ENCODE measurements at places on chromosomes 1 and 21. TPM values are rescaled to one million over a fixed set of nuclear protein-coding genes. Genes with fewer than 3 reads are reported as not detected.
A peak's percentile ranks its signal among the peaks of the same experiment; 100 is the strongest.

GRCh38 chr1:160756849-160757201 lies 17.8 kb downstream of the SLAMF7 start:
- no peak for DNase-seq

- no peak for DNase-seq
These were observed 2.9 kb upstream of the LRP8 start for GRCh38 chr1:53330819-53331218.

DNA sequence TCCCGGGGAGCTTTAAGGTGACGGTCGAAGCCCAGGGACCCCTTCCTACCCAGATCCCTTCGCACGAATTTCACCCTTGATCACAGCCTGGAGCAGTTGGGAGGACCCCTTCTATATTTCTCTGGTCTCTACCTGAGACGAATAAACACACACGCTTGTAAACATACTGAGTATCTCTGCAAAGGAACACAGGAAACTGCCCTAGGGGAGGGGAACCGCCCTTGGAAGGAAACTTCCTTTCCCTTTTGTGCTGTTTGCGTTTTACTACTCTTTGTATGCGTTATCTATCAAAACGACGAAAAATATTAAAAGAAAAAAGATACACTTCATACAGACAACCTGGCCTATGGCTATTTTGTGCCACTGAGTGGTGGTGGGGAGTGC lies 750 bp downstream of the NECAP2 start:
- DNase-seq = peak; percentile 35

DNA sequence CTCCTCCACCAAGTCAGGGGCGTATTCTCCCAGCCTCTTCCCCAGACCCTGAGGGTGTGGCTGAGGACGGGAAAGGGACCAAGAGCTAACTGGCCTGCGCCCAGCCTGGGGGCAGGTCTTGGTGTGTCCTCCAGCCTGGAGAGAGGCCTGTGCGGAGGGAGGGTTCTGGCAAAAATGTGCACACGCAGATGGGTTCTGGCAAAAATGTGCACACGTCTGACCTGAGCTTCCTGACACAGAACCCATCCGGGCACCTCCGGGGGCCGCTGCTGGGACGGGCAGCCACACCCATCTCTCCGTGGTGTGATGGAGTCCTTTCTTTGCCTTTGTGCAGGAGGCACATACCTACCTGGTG lies 23.1 kb upstream of the PKP1 start:
- no peak for DNase-seq

DNA sequence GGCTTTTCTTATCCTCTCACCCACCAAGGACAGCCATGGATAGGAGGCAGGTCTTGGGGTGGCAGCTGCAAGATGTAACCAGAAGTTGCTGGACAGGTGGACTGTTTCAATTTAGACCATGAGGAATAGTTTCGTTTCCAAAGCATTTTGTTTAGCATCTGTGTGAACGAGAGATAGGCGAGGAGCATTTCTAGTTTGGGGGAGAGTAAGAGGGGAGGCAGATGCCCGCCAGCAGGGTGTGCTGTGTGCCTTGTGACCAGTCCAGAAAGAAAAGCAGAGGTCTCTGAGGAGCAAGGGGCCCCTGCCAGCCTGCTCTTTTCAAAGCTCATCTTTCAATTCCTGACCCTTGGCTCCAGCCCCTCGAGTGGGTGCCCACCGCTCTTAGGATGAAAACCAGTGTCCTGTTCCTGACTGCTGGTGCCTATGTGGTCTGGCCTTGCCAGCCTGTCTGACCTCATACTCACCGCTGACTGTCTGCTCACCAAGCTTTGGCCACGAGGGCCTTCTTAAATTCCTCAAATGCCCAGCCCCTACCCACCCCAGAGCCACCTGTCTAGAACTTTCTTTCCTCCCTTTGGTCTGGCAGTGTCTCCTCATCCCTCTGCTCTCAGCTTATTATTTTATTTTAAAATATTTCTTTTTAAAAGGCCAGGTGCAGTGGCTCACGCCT lies 8.5 kb downstream of the SERINC2 start:
- DNase-seq = no peak

GRCh38 chr1:8587784-8588183 lies 229.7 kb downstream of the RERE start:
- no peak for DNase-seq

DNA sequence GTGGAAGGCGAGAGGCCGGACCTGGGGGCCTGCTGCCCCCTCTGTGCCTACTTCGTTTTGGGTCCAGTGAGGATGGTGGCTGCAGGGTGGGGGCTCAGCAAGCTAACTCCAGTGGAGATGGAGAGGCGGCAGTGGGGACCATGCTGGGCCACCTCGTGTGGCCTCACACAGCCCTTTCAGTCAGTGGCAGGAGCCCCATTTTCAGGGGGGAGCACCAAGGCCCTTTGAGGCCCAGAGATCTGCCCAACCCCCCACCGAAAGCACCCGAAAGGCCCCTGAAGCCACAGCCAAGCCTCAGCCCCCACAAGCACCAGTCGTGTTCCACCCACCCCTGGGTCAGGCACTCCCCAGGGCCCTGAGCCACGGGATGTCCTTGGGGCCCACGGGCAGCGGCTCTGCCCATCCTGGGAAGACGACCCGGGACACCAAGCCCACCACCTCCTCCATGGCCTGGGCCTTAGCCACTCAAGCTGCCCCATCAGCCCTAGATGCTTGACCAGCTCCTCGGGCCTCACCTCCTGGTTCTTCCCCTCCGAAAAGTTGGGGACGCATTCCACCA lies 345 bp downstream of the FTCD start:
- peak; percentile 3 for DNase-seq

- no peak for DNase-seq
These were observed 54.2 kb downstream of the MIGA1 start for GRCh38 chr1:77833521-77834100.

- DNase-seq = no peak
These were observed 81.6 kb downstream of the ZP4 start for GRCh38 chr1:237809099-237809498.

- no peak for DNase-seq
These were observed 142.7 kb downstream of the TSEN15 start for GRCh38 chr1:184194236-184194635.

DNA sequence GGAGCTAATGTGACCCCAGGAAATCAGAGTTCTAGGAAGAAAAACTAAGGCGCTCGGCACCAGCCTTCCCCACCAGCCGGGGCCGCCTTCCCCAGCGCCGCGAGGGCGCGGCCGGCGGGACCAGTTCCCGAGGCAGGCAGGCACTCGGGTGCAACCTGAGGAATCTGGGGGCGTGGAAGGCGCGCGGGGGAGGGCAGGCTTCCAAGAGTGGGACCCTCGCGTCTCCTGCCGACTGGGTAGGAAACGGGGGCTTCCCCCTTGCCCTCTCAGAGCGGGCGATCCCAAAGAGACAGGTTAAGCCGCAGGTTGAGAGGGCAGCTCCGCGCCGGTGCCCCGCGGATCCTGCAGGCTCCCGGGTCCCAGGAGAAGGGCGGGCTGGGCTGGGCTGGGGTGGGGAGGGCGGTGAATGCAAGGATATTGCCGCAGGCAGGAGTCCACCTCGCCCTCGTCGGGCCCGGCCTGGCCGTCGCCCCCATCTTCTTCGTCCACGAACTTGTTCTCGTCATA lies 431 bp downstream of the ARPC5 start:
- peak; percentile 65 for DNase-seq

- peak; percentile 67 for DNase-seq
These were observed 28.0 kb upstream of the RNF2 start for GRCh38 chr1:185017338-185017737.

GRCh38 chr1:245234217-245235081 lies 79.7 kb downstream of the KIF26B start:
- DNase-seq = no peak

- no peak for DNase-seq
These were observed 44.0 kb downstream of the ODF2L start for GRCh38 chr1:86352086-86352485.

DNA sequence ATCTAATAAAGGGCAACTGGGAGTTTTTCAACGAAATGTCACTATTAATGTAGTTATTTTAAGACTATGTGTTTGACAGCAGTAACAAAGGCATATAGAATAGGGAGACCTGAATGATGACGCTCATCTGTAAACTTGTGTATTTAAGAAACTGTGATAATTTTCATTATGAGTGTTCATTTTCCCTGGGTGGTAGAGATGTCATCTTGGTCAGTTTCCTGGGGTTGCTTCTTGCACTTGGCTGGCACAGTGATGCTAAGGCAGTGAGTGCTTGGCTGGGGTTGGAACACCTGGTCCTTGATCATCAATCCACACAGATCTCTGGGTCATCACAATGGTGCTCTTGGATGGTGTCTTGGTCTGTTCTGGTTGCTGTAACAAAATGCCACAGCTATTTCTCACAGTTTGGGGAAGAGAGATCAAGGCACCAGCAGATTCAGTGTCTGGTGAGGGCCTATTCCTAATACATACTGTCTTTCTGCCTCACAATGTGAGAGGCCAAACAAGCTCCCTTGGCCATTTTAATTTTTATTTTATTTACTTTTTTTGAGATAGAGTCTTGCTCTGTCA lies 7.9 kb upstream of the SMYD2 start:
- DNase-seq = no peak

GRCh38 chr1:36517011-36517771 lies 34.5 kb upstream of the CSF3R start:
- DNase-seq = no peak

DNA sequence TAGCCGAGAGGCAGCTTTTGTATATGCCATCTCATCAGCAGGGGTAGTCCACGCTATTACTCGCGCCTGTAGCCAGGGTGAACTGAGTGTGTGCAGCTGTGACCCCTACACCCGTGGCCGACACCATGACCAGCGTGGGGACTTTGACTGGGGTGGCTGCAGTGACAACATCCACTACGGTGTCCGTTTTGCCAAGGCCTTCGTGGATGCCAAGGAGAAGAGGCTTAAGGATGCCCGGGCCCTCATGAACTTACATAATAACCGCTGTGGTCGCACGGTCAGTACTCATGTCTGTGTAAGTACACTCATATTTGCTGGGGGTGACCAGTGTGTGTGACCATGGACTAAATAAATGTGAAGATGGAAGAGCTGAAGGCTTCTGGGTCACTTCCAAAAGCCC lies 7.4 kb downstream of the WNT2B start:
- no peak for DNase-seq

DNA sequence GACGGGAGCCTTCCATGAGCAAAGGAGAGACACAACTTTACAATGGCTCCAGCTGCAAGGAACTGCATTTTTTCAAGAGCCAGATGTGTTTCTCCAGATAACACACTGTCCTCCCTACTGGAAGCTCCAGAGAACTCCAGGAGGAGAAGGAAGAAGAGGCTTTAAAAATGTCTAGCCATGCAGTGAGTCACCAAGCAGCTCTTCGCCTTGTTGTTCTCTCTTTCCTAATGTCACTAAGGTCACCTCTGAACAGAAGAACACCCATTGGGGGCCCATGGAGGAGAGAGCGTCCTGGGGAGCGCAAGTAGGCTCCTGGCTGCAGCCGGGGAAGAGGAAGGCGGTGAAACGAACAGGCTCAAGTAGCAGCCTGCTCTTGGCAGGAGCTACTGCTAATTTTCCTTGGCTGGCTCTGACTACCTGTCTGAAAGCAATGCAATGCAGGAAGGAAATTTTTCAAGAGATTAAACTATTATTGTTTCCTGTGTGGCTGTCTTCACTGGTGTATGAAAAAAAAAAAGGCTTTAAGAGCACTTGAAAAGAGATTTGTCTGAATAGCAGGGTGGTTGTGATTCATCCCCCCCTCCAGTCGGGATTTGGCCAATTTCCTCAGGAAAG lies 321.9 kb downstream of the SETD4 start:
- peak; percentile 18 for DNase-seq

GRCh38 chr1:219650880-219651279 lies 38.0 kb upstream of the ZC3H11B start:
- no peak for DNase-seq

GRCh38 chr1:247054992-247055415 lies 23.6 kb downstream of the ZNF670 start:
- peak; percentile 33 for DNase-seq

DNA sequence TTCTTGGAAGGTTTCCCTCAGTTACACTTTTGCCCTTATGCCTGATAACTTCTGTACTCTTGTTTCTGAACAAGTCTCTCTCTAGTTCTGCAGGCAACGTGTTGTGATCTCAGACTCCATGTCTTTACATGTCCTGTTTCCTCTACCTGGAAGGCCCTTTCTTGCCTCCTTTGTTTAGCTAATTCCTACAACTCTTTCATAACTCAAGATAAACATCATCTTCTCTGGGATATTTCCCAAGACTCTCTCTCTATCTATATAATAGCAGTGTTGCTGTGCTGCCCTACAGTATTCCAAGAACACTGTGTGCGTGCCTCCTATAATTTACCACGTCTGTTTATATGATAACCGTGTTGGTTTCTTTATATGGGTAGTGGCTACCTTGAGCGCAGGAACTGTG lies 47.8 kb downstream of the CHRM3 start:
- no peak for DNase-seq

GRCh38 chr1:17930635-17931034 lies 175.5 kb downstream of the ACTL8 start:
- no peak for DNase-seq

- no peak for DNase-seq
These were observed 103.9 kb downstream of the BCAR3 start for GRCh38 chr1:93577536-93578432.

DNA sequence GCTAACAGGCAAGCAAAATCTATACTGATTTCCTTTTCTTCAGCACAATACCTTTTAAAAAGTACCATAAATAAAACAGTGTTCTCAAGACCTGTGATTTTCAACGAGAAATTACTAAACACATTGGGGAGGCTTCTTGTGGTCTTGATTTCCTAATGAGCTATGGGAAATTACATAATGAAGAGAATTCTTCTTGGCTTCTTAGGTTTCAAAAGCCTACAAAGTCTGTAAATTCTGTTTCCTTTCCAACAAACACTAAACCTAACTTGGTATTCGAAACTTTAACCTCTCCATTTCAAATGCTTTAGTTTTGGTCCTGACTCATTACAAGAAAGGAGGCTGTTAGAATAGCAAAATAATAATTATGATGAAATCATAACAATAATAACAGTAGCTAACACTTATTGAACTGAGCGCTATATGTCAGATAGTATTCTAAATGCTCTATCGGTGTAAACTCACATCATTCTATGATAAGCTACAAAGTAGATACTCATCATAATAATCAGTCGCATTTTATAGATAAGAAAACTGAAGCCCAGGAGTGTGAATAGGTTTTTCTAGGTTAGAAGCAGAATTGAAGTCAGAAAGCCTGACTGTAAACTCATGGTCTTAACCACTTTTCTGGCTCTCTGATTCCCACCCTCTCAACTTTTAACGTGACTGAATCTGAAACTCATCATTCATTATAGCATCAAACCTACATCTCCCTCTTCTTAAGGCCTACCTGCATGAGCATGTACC lies 486.7 kb downstream of the SMYD3 start:
- no peak for DNase-seq

- DNase-seq = no peak
These were observed 283.4 kb downstream of the PTPRU start for GRCh38 chr1:29519788-29520110.

The CFAP107 gene
- polyA plus RNA-seq = not detected

The CD5L gene
- polyA plus RNA-seq = not detected

The DEPDC1 gene
- polyA plus RNA-seq = 2.1 TPM

The TOMM40L gene
- polyA plus RNA-seq = 14.5 TPM

The DNAJC28 gene
- 1.2 TPM for polyA plus RNA-seq

The PLEKHG5 gene
- 9.3 TPM for polyA plus RNA-seq

The FNDC5 gene
- 5.2 TPM for polyA plus RNA-seq

The CAMSAP2 gene
- 12.5 TPM for polyA plus RNA-seq

The EPHA2 gene
- polyA plus RNA-seq = 20.4 TPM

The SUSD4 gene
- polyA plus RNA-seq = 5.6 TPM

The MFSD2A gene
- polyA plus RNA-seq = 5.6 TPM

The BECN2 gene
- not detected for polyA plus RNA-seq
